ENCODE measurements at places on chromosomes 3 and 15.

GRCh38 chr3:78221796-78222195 is 1181.9 kb downstream of the ROBO2 start:
- DNase-seq, result no peak

DNA sequence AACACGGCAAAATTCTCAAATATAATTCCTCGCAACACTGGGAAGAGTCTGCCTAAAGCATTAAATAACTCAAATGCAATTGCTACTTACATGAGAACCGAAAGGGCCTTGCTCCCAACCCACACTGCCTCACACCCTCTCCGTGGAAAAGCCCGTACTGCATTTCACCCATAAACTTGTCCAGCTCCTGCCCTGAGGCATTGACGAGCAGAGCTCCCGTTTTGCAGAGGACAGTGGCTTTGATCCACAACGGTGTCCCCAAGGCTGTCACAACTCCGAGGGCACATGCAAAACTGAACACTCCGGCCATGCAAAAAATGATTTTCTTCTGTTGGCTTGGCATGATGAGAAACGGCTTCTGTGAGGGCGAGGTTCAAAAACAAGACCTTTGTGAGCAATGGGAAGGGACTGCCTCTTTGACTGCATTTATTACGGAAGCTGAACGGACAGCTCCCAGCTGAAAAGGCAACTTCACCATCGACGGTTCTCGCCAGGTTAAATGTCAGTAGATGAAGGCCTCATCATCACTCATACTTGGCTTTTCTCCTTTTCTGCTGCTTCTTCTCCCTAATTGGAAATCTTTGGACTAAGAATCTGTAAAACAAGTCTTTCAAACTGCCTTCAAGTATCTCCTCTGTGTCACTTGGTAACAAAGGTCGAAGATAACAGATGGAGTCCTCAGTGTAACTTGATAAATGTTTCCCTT is at the start of gene CLRN1:
Gene CLRN1, minus strand, starts transcription at position 362 of the 706 bp plus-strand sequence. Its CDS starts 19 bp downstream, at position 343.
- DNase-seq, result no peak

GRCh38 chr3:77147836-77148578 is 108.1 kb downstream of the ROBO2 start:
- no peak for DNase-seq

- DNase-seq, result no peak
These were observed 15.7 kb downstream of the UQCC5 start for GRCh38 chr3:52552089-52552488.

- DNase-seq, result no peak
These were observed 163.4 kb upstream of the ZNF385D start for GRCh38 chr3:21914451-21914850.

DNA sequence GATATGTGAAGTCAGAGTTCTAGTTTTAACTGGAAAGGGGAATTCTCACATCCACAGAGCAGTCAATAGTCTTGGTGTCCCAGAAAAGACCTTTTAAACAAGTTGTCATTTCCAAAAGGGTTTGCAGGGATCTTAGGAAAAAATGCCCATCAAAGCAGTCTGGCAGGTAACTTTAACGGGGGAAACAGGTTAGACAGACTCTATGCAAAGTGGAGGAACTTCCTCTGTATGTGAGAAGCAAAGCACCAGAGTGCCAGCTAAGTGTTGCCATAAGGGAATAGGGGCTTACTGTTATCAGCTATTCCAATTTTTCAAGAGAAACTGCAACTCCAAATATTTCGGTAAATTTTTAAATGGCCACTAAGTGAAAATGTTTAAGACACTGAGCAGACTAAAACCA is 307.9 kb upstream of the MDFIC2 start:
- DNase-seq, result no peak

GRCh38 chr3:137687181-137687879 is 76.8 kb upstream of the SOX14 start:
- DNase-seq, result no peak

GRCh38 chr15:51947124-51947523 is 24.5 kb downstream of the LEO1 start:
- no peak for DNase-seq

DNA sequence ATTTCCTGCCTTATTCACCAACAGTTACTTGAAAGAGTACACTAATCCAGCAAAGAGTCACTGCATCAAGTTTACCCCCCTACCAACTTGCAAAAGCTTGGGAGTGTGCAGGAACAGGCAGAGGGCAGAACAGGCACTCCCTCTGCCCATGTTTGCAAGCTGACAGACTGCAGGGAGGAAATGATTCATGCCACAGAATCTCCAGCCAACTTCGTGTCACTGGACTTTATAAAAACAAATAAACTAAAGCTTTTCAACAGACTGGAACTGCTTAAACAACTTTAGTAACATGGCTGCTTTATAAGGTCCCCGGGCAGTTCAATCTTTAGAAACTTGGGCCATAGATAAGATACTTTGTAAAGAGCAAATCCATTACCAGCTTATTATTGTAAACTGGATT is 129.5 kb downstream of the THRB start:
- DNase-seq, result peak; percentile 70

DNA sequence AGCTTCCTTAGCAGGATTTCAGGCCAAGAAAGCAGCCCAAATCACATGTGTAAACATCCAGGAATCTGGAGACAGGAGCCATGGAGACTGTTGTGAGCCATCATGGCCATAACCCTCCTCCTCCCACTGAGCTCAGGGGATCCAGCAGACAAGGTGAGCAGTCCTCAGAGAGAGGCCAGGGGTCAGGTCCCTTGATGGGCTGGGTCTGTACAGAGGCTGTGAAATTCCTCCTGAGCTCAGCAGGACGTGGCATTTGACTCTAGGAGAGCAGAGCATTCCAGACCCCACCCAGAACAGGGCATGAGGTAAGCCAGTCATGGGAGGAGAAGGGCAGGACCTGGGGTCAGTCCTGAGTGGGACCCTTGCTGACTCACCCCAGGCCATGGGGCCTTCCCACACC is 67.0 kb upstream of the ACAN start:
- DNase-seq, result no peak

DNA sequence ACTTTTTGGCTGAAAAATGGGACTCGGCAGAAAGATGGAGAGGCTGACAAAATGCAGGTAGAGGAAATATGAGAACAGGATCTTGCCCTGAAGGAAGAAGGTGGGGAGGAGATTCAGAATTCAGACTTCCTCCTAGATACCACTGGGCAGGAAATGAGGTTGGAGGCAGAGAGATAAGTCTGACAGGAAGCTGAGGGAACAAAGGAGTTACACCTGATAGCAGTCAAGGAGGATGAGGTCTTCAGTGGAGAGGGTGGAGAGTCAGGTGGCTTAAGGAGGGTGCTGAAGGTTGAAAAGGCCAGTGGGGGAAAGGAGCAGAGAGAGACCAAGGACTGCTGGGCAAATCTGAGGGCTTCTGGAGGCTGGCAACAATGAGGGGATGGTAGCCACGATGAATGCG is 56.8 kb downstream of the CCR4 start:
- no peak for DNase-seq

All from AG20443 (cell line).